Effector CD8-positive, alpha-beta T cell (primary cell): ENCODE measurements at places on chromosomes 1 and 21.
A peak's percentile ranks its signal among the peaks of the same experiment; 100 is the strongest.

- DNase-seq: no peak
These were observed 12.5 kb downstream of the AGRN start for GRCh38 chr1:1032424-1032823.

DNA sequence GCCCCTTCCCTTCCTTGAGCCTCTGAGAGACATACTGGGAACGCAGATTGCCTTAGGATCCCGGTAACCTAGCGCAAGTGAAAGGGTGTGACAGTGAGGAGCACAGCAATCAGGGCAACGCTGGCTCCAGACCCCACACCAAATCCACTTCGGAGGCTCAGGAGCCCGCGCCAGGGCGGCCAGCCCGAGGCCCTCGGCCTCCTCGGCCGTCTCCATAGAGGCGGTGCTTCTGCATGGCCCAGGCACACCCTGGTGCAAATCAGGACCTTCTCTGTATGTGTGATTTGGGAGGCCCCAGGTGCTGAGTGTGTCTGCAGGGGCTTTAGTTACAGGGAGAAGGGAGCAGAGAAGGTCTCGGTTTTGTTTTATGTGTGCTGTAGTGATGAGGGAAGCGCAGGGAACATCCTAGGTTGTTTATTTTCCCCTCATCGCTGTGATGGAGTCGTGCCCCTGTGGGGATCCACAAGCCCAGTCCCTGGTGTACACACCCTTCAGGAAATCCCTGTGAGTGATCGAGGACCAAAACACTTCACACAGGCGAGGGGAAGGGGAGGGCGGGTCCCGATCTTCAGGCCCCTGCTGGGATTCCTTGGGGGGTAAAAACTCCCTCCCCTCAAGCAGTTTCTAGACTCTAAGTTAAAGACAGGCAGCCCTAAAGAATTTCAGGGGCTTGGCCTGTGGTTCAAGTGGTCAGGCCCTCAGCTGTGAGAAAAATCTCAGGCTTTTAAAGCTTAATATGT is 9.4 kb downstream of the KIAA1614 start:
- DNase-seq: no peak

DNA sequence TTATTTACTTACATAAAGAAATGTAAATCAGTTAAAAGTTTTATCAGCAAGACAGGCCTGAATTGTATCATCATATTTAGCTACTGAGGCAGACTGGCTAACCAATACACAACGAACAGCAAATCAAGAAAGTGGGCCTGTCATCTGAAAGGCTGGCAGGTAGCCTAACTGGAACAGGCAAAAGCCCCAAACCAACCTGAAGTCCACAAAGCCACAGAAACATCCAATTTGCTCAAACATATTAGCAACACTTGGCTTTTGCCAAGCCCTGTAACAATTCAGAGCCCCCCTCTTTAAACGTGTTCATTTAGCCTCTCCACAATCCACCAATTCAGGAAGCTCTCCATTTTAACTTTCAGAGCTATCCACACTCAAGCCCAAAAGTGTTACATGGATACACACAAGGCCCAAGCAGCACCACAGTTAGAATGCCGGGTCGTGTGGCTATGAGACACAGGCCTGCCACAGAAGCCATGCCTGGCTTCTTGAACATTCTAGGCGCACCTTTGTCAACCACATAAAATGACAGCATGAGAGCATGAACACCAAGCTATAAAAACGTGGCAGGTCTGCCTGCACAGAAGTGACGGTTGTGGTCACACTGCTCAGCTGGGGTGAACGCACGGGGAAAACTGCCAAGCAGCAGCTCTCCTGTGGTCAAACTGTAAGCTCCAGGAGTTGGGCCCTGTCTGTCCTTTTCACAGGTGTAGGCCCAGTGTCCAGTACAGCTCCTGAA is 49.3 kb downstream of the CD34 start:
- DNase-seq: no peak

- no peak for DNase-seq
These were observed 51.2 kb downstream of the BEND5 start for GRCh38 chr1:48725341-48726046.

DNA sequence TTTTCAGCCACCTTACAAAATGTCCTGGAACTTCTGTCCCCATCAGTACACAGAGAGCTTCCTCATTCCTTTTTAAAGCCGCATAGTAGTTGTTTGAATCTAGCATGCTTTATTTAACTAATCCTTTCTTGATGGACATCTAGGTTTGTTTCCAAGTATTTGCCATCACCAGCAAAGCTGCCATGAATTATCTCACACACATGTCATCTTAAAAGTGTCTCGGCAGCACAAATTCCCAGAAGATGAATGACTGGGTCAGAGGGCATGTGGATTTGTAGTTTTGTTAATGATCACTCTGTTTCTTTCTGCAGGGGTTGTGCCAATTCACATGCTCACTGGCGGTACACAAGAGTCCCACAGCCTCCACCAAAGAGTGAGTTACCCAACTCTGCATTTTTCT is 68.3 kb downstream of the CLIC6 start:
- DNase-seq: no peak

DNA sequence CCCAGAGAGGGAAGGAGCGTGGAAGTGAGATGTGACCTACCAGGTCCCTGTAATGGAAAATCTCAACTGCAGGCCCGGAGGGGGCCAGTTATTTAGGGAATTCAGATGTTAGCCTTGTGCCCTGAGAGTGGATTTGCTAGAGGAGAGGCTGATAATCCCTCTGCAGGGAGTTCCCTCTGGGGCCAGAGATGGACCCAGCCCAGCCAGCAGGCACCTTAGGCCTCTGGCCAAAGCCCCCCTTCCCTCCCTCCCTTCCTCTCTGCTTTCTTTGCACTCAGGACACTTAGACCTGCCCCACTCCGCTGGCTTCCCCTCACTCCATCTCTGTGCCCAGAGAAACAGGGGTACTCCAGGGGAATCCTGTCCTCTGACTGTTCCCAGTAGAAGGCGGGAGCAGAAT is 1.5 kb upstream of the ATP1A2 start:
- DNase-seq: no peak

- DNase-seq: peak; percentile 92
These were observed at the start of gene SH2D2A for GRCh38 chr1:156816561-156817328. Gene SH2D2A (minus strand): TSS chr1:156816848. CDS start chr1:156816708, 140 bp downstream.

- DNase-seq: no peak
These were observed 103.7 kb upstream of the SOD1 start for GRCh38 chr21:31555741-31556191.

DNA sequence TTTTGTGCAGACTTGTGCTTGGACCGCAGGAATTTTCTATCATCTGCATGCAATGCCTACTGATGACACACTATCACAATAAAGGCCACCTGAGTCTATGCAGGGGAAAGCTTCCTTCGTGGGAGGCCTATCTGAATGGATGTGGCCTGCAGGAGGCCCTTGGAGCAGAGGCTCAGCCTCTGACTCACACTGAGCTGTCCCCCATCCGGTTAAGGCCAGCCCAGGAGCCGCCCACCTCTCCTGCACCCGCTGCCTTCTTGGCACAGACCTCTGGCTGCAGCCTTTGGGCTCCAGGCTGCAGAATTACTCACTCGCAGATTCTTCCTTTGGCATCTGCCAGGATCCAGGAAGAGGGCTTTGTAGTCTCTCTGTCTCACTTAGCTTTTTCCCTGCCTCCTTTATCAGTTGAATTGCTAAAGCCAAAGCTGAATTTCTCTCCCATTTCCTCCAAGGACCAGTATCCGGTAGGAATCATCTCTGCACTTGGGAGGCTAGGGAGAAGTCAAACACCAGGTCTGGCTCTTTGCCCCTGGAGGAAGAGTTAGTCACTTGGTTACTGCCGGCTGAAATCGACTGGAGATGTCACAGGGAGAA is 65.1 kb upstream of the JUN start:
- DNase-seq: no peak

DNA sequence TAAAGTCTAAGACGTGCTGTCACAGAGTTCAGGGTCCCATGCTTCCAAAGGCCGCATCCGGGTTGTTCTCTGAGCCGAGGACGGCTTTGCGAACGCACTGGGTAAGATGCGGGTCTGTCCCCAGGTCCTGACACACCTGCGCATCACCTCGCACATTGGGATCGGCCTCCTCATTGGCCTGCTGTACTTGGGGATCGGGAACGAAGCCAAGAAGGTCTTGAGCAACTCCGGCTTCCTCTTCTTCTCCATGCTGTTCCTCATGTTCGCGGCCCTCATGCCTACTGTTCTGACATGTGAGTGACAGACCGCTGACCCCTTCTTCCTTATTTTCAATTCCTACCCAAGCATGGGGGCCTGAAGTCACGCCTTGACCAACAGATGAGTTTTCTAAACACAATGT is 25.3 kb downstream of the TFF3 start:
- no peak for DNase-seq

- no peak for DNase-seq
These were observed 67.5 kb downstream of the SYT2 start for GRCh38 chr1:202642619-202643291.

GRCh38 chr21:42260121-42260520 is 41.2 kb downstream of the ABCG1 start:
- no peak for DNase-seq

- no peak for DNase-seq
These were observed 262.9 kb downstream of the PTPRU start for GRCh38 chr1:29499104-29499650.

DNA sequence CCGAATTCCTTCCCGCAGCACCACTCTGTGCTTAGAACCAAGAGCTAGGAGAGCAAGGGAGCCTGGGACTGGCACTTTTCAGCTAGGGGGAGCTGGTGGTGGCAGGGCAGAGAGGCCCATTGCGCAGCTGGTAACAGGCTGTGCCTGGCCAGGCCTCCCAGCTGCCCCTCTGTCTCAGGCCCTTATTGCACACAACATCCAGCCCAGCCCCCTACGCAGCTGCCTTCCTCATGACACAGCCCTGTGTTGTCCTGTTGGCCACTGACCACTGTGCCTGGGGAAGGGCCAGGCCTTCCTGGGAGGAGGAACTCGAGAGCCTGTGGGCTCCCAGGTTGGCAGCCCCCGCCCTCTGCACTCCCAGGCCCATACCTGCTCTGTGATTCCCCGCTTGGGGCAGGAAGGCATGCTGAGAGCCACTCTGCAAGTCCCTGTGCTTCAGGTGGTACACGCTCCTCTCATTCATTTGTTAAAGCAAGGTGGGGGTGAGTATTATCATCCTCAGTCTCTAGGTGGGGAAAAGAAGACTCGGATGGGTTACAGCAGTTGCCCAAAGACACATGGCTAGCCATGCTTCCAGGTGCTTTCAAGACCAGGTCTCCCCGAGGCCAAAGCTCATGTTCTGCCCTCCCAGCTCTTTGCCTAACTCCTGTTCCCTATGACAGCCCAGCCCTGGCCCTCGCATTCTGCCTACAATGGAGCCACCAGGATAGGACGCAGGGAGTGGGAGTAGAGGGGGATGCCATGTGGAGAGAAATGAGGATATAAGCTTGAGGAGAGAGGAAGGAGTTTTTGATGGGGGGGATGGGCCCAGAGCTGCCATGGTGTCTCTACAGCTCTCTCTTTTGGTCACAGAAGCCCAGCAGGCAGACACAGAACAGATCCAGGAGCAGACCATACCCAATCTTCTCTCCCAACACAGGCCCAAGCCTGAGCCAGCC is 81.8 kb downstream of the TMEM53 start:
- no peak for DNase-seq

- DNase-seq: no peak
These were observed 6.1 kb downstream of the DMRTB1 start for GRCh38 chr1:53465023-53465957.

DNA sequence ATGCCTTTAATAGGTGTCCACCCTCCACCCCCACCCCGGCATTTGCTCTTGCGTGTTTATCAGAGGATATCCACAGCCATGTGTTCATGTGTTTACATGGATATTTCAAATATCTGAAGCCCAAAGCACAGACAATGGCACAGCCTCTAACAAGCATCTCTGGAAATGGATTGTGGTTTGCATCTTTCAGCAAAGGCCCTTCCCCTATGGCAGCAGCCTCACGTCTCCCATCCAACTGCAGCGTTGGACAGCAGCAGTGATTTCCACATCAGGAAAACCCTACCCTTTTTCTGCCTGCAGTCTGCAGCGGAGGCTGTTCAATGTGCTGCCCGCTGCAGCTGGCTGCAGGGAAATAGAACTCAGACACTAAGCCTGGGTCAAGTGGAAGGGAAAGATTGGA is 1.6 kb downstream of the RASSF5 start:
- no peak for DNase-seq

- no peak for DNase-seq
These were observed 115.0 kb downstream of the BACH1 start for GRCh38 chr21:29413683-29414082.
